ENCODE measurements at places on chromosomes 5 and 9. TPM values are rescaled to one million over a fixed set of nuclear protein-coding genes. Genes with fewer than 3 reads are reported as not detected.

- no peak for DNase-seq
Observed at GRCh38 chr5:108136493-108136892, 245.4 kb downstream of the FBXL17 start.

The LIFR gene
- total RNA-seq, result 58.0 TPM

GRCh38 chr9:113387560-113388230 lies 10.9 kb upstream of the HDHD3 start:
- DNase-seq, result peak; percentile 84

DNA sequence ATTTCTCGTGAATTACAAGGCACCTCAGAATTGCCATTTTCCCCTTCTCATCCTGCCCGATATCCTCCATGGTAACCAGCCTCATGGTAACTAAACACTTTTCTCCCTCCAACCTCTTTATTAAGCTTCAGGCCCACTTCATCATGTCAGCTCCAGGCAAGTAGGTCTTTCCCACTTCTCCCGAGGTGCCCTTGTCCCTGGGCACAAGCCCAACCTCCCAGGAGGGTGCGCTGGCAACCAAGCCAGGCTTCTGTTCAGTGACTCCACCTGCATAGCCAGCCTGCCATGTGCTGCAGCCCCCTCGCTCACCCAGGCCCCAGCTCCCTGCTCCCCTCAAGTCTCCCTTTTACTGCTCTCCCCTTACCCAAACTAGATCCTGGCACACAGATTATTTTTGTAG lies 47.4 kb upstream of the AFAP1L1 start:
- no peak for DNase-seq

The STPG3 gene
- not detected for total RNA-seq

GRCh38 chr5:53478411-53479044 lies 1.9 kb upstream of the FST start:
- no peak for DNase-seq

DNA sequence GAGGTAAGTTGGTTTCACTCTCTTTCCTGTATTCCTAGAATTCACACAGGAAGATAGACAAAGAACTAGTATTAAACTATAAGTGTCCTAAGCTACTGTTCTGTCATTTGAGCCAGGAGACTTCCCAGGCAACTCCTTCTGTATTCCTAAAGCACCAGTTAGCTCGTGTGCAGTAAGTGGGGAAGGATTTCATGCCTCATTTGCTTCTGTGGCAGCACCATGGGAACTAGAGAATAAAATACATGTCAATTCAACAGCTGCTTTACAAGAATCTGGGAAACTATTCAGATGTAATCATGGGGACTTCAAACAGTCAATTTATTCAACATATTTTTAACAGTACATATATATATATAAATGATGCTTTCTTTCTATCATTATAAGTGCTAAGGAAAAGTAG lies 762.3 kb downstream of the PRELID2 start:
- DNase-seq, result no peak

DNA sequence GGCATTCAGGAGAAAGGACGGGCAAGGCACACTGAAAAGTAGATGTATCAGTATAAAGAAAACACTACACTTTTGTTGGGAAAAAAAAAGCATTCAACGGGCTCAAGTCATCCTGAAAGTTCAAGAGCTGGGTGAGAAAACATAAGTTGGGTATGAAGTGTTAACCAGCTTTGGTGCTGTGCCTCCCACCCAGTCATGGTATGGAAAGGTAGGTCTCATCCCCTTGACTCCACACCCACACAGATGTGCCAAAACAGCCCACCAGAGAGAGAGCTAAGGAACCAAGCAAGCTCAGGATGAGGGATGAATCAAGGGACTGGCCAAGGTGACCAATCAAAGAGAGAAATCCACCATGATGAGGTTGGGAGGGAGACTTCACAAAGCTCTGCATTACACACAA lies 54.7 kb downstream of the ESM1 start:
- DNase-seq, result no peak

Data from mucosa of gallbladder (tissue), 1 donor.